Uterine smooth muscle cell (primary cell): ENCODE measurements at places on chromosomes 7 and 10. TPM values are rescaled to one million over a fixed set of nuclear protein-coding genes. Genes with fewer than 3 reads are reported as not detected.

Gene ETV1
- total RNA-seq, result 17.2 and 25.7 TPM in 2 replicates

Gene CALML5
- not detected in 2 replicates for total RNA-seq

Gene COL1A2
- 1,878 and 5,796 TPM in 2 replicates for total RNA-seq

Gene PODXL
- total RNA-seq, result 3.2 and 8.6 TPM in 2 replicates

Gene CEP55
- total RNA-seq, result 26.0 and 117 TPM in 2 replicates

Gene ZEB1
- total RNA-seq, result 187 and 252 TPM in 2 replicates

Gene NSUN5
- 18.0 and 24.3 TPM in 2 replicates for total RNA-seq

Gene IMPDH1
- total RNA-seq, result 52.0 and 69.3 TPM in 2 replicates

Gene MKX
- 11.6 and 28.9 TPM in 2 replicates for total RNA-seq

Gene EMX2
- total RNA-seq, result 2.2 and 3.6 TPM in 2 replicates

Gene HHEX
- total RNA-seq, result 0.62 and 0.66 TPM in 2 replicates

Gene GDF2
- not detected in 2 replicates for total RNA-seq

Gene TMEM130
- total RNA-seq, result 0.11 and 0.25 TPM in 2 replicates

Gene MYL10
- total RNA-seq, result not detected in 2 replicates

Gene CUEDC2
- total RNA-seq, result 39.0 and 63.5 TPM in 2 replicates

Gene CDK1
- 29.4 and 98.9 TPM in 2 replicates for total RNA-seq

Gene CCDC172
- total RNA-seq, result not detected in 2 replicates

Gene BTBD16
- total RNA-seq, result not detected in 2 replicates

Gene CALHM3
- not detected in 2 replicates for total RNA-seq

Gene PTPRZ1
- 0.25 and 0.89 TPM in 2 replicates for total RNA-seq

Gene HTRA1
- 44.5 and 158 TPM in 2 replicates for total RNA-seq

Gene PDCD4
- total RNA-seq, result 35.5 and 60.0 TPM in 2 replicates
